Iris pigment epithelial cell (primary cell): ENCODE measurements at places on chromosomes 4 and X.

- DNase-seq, result no peak
Observed at GRCh38 chr4:79121875-79122358, 182.7 kb upstream of the PAQR3 start.

- no peak for DNase-seq
Observed at GRCh38 chr4:95729596-95729995, 110.3 kb upstream of the PDHA2 start.

GRCh38 chr4:24570172-24570571 lies 14.2 kb downstream of the DHX15 start:
- DNase-seq, result no peak

GRCh38 chr4:175424111-175424510 lies 388.0 kb downstream of the GPM6A start:
- DNase-seq, result no peak

GRCh38 chrX:40573763-40574162 lies 7.0 kb upstream of the ATP6AP2 start:
- DNase-seq, result peak; percentile 28

GRCh38 chr4:26938516-26938915 lies 77.9 kb downstream of the STIM2 start:
- no peak for DNase-seq

GRCh38 chr4:25881193-25881592 lies 18.4 kb upstream of the SEL1L3 start:
- DNase-seq, result no peak

- no peak for DNase-seq
Observed at GRCh38 chr4:83036991-83037665, 2.1 kb downstream of the COPS4 start.

GRCh38 chr4:41360921-41361793 lies 104.4 kb downstream of the UCHL1 start:
- DNase-seq, result peak; percentile 55

GRCh38 chr4:184281231-184282139 lies 63.8 kb upstream of the ENPP6 start:
- no peak for DNase-seq

DNA sequence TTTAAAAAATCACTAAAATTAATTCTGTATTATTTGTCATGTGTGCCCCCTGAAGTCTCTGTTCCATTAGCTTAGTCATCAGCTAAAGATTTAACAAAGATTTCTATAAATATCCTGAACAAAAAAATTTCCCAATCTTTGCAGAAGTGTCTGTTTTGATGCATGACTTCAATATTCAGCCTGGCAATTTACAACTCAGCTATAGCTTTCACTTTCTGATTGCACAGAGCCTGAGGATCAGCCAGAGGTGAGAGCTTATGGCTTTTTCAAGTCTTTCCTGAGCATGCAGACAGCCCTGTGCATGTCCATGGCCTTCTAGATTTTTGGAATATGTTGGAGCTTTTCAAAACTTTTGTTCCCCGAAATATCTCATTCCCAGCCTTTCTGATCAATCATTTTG lies 420.1 kb downstream of the ZNF674 start:
- DNase-seq, result peak; percentile 32

GRCh38 chr4:26584725-26585124 lies 841 bp downstream of the TBC1D19 start:
- DNase-seq, result no peak

GRCh38 chrX:101759000-101759399 lies 99.3 kb upstream of the ARMCX2 start:
- peak; percentile 43 for DNase-seq

GRCh38 chrX:104318330-104319009 lies 63.7 kb upstream of the ESX1 start:
- peak; percentile 51 for DNase-seq

DNA sequence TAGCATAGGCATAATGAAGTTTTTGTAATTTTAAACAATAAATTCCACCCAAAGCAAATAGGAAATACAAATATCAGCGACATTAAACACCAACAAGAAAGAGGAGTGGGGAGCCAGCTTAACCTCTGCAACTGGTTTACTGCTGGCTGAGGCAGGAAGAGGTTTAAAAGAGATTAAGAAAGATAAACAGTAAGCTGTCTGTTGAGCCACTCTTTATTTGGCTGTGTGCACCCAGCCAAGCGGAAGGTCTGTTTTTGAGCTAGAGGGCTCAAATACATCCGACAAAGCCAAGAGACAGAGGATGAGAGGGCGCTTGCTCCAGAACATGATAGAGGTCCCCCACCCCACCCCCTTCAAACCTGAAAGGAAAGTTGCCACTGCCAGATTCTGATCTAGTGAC lies 191.4 kb downstream of the MGST2 start:
- DNase-seq, result peak; percentile 78

- no peak for DNase-seq
Observed at GRCh38 chrX:138718941-138719340, 7.4 kb upstream of the FGF13 start.

GRCh38 chr4:117137145-117137544 lies 51.8 kb upstream of the TRAM1L1 start:
- peak; percentile 78 for DNase-seq

DNA sequence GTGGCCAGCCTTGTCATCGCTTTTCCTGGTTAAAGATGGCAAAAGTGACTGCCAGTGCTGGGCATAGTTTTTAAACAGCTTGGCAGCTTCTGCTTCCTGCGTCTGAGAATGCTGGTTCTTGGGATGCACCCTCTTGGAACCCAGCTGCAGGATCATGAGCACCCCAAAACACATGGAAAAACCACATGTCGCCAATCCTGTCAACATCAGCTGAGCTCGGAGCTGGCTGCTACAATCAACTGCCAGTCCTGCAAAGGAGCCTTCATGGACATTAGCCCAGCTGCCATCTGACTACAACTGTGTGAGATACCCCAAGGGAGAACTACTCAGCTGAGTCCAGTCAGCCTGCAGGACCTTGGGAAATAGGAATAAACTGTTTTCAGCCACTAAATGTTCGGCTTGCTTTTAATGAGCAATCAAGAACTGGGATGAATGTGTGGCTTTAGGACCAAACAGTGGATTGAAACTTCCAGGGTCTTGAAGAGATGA lies 31.0 kb downstream of the OSTC start:
- DNase-seq, result no peak

DNA sequence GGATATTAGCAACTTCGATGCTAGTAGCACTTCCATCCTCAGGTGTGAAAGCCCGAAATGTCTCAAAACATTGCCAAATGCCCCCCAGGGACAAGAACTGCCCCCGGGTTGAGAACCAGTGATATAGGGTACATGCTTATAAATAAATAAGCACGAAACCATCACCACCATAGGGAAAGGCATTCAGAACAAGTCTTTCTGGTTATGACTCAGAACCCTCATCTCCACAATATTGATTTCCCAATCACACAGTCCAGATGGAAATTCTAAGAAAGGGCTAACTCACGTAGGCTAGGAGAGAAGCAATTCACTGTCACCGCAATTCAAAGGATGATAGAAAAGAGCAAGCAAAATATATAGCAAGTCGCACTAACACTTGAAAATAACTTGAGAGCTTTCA lies 84.8 kb downstream of the ANOS1 start:
- no peak for DNase-seq

GRCh38 chr4:74344031-74344430 lies 20.9 kb upstream of the EREG start:
- no peak for DNase-seq

GRCh38 chrX:13092455-13092941 lies 48.1 kb upstream of the FAM9C start:
- no peak for DNase-seq

DNA sequence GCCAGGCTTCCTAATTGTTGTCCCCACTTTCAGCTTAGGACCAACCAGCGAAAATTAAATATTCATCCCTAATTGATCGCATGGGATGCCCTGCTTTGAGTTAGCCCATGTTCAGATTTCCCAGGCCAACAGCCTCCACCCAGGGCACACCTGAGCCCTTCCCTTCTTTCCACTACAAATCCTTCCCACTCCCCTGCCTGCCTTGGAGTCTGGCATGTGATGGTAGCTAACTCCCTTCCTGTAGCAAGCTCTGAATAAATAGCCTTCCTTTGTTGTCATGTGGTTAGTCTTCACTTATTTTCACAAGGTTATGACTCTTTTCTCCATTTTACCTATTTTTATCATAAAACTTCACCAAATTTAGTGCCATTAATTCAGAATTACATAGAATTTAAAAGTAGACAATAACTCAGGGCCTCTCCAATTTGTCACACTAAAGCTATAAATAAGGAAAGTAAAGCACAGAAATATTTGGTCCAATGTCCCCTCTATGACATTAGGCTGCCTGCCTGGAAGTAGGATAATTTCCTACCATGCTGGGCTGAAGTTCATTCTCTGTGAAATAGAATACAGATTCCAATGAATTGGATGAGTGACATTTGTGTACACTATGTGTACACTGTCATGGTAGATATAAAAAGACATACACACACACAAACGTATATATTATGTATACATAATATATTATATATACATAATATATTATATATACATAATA lies 166.4 kb upstream of the CPEB2 start:
- DNase-seq, result no peak

DNA sequence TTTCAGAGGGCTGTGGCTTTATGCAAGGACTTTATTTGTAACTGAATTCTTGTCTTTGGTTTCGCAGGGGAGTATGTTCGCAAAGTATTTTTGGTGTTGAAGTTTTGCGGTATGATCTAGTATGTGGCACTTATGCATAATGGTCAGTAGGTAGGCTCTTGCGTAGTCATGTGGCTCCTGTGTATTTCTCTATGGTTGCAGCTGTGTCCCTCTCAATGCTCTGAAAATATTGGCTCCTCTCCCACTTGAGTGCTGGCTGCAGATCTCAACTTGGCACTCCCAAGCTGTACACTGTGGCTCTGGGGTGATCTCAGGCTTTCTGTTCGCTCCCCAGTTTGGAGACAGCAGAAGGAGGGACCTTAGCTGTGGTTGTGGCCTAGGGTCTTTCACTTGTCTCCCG lies 24.8 kb downstream of the ARMCX5 start:
- DNase-seq, result no peak

- DNase-seq, result no peak
Observed at GRCh38 chr4:6464842-6465588, 7.4 kb downstream of the PPP2R2C start.

- peak; percentile 25 for DNase-seq
Observed at GRCh38 chrX:84907324-84907968, 96.2 kb upstream of the APOOL start.
